ENCODE measurements at places on chromosomes 16 and 17. TPM values are rescaled to one million over a fixed set of nuclear protein-coding genes. Genes with fewer than 3 reads are reported as not detected.

OTOP2 gene
- total RNA-seq: not detected

SOX9 gene
- 9.3 TPM for total RNA-seq

GRCh38 chr17:82734987-82735866, at the start of gene FN3K:
FN3K (plus strand) TSS chr17:82735615; CDS start chr17:82735637, 22 bp downstream.
- peak; percentile 74 for ATAC-seq

DNA sequence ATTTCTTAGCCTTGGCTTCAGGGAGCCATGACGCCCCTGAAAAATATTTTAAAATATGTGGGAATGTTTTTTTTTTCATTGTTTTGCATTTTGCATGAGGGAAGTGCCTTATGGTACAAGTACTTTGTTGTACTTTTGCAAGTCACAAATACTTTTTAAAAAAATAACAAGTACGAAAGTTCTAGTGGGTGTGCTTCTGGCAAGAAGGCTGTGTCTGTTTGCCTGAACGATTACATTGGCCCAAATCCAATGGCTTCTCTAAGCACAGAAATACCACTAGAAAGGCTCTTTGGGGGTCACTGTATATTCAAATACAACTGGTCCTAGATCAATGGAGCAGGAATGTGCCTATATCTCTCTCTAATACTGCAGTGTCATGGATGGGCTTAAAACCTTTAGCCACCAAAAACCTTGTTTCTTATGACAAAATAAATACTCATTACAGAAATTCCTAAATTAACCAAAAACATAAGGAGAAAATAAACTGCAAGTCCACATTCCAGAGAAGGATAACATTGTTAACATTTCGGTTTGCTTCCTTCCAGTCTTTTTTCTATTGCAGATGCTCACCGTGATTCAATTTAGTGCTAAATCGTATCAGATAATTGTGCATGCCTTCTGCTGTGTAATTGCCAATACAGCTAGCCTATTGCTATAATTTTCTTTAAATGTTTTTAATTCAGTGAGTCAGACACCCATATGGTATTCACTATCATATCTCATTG, 97.4 kb downstream of the VAT1L start:
- no peak for ATAC-seq

GRCh38 chr16:84916850-84917249, 94.5 kb downstream of the ZDHHC7 start:
- ATAC-seq: no peak
